Iris pigment epithelial cell (primary cell): ENCODE measurements at places on chromosomes 3 and 15.

GRCh38 chr3:127672429-127673190, at the start of gene ABTB1:
Gene ABTB1, plus strand, starts transcription at chr3:127672952. Its CDS starts 74 bp downstream, at chr3:127673026.
- DNase-seq: peak; percentile 75

- no peak for DNase-seq
Observed at GRCh38 chr3:57484563-57484962, 59.6 kb downstream of the DNAH12 start.

GRCh38 chr3:177281292-177282118, 84.2 kb upstream of the TBL1XR1 start:
- no peak for DNase-seq

GRCh38 chr15:52858782-52859176, 68.6 kb upstream of the ONECUT1 start:
- DNase-seq: no peak

- DNase-seq: peak; percentile 36
Observed at GRCh38 chr3:139519998-139520737, 19.4 kb downstream of the RBP1 start.
